ENCODE measurements at places on chromosomes 4 and X.

DNA sequence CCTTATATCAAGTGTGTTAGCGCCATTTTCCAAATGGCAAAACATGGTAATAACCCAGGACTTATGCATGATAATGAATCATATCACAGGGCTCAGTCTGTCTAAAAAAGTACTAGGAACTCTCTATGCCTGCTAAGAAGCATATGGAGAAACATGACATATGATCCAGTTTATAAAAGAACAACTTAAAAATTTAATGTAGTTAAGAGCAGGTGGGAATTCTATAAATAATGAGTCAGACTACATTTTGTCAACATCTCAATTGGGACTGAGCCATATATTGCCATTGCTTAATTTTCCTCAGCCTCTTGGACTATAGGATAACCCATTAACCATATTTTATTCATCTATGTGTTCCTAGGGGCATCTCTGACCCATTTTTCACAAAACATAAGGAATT is 360.4 kb upstream of the AGA start:
- DNase-seq: no peak

- DNase-seq: no peak
These were observed 79.7 kb downstream of the BCOR start for GRCh38 chrX:40018041-40018440.

- DNase-seq: no peak
These were observed 20.8 kb upstream of the SLC10A4 start for GRCh38 chr4:48462363-48462762.

DNA sequence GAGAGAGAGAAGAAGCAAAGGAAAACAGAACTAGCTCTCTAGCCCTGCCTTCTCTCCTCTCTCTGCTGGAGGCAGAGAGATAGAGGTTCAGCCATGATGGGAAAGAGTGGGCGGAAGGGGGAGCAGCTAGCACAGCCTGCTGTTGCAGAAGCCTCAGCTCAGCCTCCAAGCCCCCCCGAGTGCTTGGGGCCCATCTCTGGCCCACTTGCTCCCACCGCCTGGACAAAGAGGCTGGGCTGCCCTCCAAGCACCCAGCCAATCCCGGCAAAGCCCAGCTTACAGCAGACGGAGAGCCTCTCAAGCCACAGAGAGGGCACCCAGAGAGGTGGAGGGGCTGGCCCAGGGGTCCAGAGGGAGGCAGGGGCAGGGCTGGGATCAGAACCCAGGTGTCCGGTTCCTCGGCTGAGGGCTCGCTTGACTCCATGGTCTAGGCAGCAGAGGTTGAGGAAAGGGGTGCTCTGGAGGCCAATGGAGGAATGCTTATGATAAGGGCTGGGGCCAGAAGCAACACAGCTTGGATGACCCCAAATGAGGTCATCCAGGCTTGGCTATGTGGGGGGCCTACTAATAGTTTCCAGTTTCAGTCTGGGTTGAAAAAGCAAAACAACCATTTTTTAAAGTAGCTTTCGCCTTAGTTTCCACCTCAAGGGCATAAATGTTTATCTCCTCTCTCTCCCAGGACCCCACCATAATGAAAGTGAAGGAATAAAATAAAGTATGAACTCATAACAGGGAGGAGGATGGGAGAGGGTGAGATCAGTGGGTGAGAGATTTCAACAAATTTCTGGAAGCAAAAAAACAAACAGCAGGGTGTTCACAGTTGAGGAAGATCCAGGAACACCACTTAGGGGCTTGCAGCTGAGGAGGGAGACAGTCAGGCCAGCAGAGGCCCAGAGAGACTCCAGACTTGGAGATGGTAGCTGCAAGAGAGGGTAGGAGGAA is 24.9 kb upstream of the IQSEC2 start:
- DNase-seq: no peak

GRCh38 chr4:144699565-144699964 is 53.6 kb downstream of the HHIP start:
- DNase-seq: peak; percentile 37

GRCh38 chrX:66731398-66731797 is 92.5 kb upstream of the EDA2R start:
- peak; percentile 2 for DNase-seq

GRCh38 chr4:62271107-62271506 is 1071.0 kb downstream of the ADGRL3 start:
- no peak for DNase-seq

DNA sequence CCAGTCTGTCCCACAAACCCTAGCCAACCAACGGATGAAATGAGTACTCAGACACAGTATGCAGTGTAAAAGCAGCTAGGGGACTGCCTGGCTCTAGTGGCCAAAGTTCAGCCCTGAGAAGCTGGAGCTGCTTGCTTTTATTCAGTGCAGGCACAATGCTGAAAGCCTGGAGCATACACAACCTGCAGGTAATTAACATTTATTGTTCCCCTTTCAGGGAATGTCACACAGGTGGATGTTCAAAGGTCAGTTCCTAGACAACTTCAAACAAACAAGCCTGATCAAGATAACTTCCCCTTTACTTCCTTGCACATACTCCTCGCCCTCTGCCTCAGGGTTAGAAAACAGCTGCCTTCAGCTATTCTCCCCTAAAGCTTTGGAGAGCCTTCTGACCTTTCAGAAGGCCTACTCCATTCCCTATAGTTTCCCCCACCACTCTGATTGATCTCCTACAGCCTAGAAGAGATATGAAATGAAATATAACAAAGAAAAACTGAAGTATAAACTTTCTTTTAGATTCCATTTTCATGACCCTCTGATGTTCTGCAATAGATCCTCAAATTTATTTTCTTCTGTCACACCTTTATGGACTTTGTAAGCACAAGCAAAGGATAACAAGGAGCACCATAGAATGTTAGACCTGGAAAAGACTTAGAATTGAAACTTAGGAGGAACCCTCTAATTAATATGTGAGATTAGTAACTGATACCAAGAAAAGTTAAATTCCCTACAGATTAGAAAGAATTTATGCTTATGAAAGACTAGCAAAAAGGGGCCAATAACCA is 6.8 kb upstream of the DCAF8L1 start:
- DNase-seq: no peak

GRCh38 chr4:26812049-26812714 is 48.5 kb upstream of the STIM2 start:
- no peak for DNase-seq

DNA sequence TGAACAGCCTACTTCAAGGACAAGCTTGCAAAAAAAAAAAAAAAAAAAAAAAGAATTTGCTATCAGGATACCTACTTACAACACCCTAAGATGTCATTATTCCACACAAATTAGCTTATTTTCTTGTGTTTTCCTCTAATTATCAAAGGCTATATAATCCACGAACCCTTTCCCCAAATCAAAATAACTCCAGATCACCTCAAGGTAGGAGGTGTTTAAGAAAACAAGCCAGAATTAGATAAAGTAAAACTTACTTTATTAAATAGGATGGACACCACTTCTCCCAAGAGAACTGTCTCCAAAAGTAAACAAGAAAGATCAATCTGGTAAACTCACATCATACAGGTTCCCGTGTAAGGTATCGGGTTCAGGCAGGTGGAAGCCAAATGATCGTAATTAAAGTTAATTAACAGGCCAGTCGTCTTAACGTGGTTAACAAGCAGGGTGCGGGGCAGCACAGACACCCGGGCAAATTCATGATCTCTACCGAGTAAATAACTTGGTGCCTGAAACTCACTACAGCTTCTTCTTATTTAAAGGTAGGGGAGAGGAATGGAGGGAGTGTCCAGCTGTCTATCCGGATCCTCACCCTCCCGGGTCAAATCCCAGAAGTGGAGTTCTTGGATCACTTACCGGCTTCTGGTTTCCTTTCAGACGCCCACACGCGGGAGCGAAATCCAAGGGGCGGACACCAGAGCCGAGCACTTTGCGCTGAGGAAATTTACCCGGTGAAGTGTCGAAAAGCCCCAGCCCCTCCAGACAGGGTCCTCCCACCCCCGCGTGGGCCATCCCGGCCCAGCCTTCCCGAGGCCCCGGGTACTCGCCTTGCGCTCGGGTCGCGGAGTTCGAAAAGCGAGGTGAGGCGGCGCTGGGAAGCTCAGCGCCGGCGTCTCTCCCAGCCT is 708 bp downstream of the ARAP2 start:
- peak; percentile 32 for DNase-seq

DNA sequence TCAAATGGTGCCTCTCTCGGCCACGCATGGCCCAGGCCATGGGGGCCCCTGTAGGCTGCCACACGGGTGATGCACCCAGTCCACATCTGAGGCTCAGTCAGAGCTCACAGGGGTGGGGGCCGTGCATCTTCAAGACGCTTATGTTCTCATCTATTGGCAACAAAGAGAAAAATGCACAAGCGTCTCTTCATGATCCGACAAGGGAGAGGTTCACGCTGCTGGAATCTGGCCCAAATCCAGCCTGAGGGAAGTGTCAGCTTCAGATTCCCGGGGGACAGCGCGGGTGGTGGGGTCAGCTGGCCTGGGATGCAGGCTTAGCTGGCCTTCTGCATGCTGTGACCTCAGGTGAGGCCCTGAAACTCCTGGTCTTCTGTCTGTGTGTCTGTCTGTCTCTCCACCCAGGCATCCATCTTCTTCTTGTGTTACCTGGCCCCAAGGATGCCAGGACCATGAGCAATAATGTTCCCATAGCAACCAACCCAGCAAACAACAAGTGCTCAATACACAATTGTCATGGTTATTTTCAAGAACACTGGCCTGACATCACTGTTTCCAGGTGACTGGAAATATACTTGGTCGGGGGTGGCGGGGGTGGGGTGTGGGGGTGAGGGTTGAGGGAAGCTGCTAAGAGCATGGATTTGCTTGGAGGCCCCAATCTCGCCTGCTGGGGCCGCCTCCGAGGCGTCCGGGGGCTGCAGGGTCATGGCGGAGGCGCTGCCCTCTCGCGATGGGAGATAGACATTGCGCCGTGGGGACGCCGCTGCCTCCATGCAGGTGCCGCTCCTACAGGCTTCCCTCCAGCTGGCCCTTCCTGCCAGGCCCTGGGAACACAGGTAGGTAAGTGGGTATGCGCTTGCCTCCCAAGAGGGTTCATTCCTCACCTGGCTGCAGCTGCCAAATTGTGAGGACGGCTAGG is 48.3 kb downstream of the ABLIM2 start:
- no peak for DNase-seq

GRCh38 chrX:73577361-73577760 is 14.4 kb downstream of the CHIC1 start:
- DNase-seq: no peak

DNA sequence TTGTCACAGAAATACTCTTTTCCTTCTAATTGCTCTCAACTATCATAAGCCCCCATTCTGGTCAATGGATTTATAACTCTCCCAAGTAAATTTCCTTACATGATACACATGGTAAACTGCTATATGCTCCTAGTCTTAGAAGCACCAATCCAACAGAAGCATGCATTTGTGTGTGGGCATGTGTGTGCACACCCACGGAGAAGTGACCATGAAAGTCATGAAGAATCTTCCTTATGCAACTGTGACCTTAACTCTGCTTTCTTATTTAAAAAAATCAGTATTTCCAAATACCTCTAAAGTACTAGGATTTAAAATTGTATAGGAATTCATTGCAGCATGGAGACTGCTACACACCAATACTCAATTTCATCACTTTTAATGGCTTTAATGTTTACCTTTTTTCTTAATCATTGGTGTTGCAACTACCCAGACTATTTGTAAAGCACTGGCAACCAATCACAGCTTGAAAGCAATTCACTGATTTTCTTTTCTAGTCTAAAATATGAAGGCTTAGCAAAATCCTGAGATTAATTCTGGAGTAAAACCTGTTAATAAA is 47.6 kb downstream of the MAML3 start:
- DNase-seq: no peak

- no peak for DNase-seq
These were observed 1056.7 kb downstream of the STIM2 start for GRCh38 chr4:27917381-27917780.

DNA sequence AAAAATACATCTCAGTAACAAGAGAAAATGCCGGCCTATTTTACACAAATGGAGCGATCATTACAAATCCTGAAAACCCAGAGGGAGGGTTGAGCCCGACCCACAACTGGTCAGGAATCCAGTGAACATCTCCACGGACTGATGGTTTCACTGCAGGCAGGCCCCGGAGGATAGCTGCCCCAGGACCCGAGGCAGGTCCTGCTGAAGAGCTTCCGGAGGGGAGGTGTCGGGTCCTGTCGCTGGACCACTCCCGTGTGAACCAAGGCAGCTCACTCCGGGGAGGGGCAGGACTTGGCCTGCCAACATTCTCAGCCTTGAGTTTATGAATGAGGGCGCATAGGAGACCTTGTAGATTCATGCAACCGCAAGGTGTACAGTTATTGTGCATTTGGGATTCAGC is 4.8 kb upstream of the CRMP1 start:
- no peak for DNase-seq

GRCh38 chrX:23822397-23822796 is 39.4 kb downstream of the SAT1 start:
- no peak for DNase-seq

- DNase-seq: no peak
These were observed 10.3 kb upstream of the ODAPH start for GRCh38 chr4:75545526-75545925.

GRCh38 chr4:120466429-120466828 is 399.8 kb upstream of the MAD2L1 start:
- no peak for DNase-seq

DNA sequence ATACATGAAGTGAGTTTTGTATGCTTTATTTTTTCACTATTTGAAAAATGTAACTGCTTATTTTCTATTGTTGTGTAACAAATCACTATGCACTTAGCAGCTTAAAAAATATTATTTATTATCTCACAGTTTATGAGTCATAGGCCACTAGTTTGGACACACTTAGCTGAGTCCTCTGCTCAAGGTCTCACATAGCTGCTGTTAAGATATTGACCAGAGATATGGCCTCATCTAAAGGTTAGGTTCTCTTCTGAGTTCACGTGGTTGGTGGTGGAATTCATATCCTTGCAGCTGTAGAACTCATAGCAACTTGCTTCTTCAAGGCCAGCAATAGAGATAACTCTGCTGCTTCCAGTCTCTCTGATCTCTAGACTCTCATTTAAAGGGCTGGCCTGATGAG is 534.4 kb downstream of the SPRY1 start:
- DNase-seq: no peak

- no peak for DNase-seq
These were observed 3.9 kb downstream of the AVPR2 start for GRCh38 chrX:153908219-153908860.

- no peak for DNase-seq
These were observed 105.5 kb downstream of the HDAC8 start for GRCh38 chrX:72467135-72467534.
